Left cardiac atrium (tissue), 4 donors: ENCODE measurements at places on chromosomes 3 and 15. TPM values are rescaled to one million over a fixed set of nuclear protein-coding genes. Genes with fewer than 3 reads are reported as not detected.

AHSG gene
- total RNA-seq = 0.15 TPM

IMP3 gene
- 49.9 TPM for total RNA-seq

SPTSSB gene
- total RNA-seq = 0.39 TPM

CCR3 gene
- total RNA-seq = not detected

RASA2 gene
- total RNA-seq = 5.2 TPM

GOLGA8S gene
- 0.16 TPM for total RNA-seq

DNA sequence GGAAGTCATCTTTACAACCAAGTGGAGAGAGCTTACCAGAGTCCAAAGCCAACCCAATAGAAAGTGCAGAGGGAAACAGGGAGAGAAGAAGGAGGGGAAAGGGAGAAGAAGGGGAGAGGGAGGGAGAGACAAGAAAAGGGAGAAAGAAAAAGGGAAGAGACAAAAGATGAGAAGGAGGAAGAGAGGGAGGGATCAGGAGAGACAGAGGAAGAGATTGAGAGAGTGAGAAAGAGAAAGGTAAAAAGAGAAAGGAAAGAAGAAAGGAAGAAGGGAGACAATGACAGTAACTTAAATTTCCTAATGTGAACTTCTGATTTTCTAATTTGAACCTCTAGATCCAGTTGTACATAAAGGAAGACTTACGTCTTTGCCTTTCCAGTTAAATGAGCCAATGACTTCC lies 20.7 kb upstream of the WNT5A start:
- no peak for DNase-seq

DNA sequence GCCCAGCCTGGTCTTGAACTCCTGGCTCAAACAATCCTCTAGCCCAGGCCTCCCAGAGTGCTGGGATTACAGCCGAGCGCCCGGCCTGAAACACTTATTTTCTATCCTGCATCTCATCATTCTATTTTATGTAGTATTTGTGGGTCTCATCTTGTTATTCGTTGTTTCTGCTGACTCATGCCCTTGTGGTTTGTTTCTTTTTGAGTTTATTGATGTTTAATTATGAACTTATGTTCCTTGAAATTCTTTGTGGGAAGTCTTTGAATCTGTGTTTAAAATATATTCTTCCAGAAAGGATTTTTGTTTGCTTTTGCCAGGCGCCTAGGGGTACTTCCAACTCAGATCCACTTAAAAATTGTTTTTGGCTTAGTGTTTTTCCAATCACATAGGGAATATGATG lies 78.3 kb upstream of the C15orf39 start:
- no peak for DNase-seq

- DNase-seq = no peak
Measured at GRCh38 chr3:22937536-22937935, 265.6 kb upstream of the UBE2E2 start.
